Thymus (tissue), 14 donors: ENCODE measurements at places on chromosomes 5 and 9.

GRCh38 chr9:79686381-79687130 is 114.8 kb downstream of the TLE4 start:
- no peak for DNase-seq

GRCh38 chr9:19479874-19480273 is 71.1 kb downstream of the ACER2 start:
- DNase-seq, result no peak

DNA sequence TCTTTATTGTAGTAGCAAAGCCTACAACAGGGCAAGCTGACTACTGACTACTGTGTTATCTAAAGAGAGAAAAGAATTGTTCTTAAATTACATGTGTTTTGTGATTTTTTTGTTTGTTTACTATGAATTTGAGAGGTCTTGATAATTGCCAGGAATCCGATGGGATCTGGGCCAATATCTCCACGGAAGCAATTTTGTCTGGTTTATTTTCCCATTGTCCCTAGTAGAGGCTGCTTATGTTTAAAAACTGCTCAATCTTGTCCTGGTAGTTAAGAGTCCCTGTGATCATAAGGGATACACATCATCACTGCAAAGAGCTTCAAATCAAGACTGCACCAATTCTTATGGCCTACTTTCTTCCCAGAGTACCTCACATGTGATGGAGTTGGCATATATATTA is 94.4 kb downstream of the GLDC start:
- DNase-seq, result no peak

- peak; percentile 82 for DNase-seq
Observed at GRCh38 chr9:129320575-129321285, 142.7 kb upstream of the IER5L start.

GRCh38 chr5:142641711-142642110 is 44.2 kb downstream of the FGF1 start:
- DNase-seq, result no peak

GRCh38 chr5:134146651-134147518 is 29.9 kb downstream of the SKP1 start:
- no peak for DNase-seq

DNA sequence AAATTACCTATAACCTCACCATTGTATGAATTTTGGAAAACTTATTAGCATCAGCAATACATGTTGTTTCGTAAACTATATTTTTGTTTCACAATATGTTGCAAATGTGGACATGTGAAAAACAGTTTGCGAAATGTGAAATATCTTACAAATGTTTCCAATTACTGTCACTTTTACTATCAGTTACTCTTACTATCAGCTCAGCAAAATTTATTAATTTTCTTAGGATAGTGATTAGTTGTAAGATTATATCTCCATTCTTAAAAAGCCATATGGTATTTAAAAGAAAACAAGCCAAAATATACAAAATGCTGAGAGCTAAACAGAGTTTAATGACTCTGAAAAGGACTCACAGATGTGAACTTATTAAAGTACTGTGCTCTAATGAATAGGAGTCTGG is 111.9 kb upstream of the LPAR1 start:
- DNase-seq, result no peak

DNA sequence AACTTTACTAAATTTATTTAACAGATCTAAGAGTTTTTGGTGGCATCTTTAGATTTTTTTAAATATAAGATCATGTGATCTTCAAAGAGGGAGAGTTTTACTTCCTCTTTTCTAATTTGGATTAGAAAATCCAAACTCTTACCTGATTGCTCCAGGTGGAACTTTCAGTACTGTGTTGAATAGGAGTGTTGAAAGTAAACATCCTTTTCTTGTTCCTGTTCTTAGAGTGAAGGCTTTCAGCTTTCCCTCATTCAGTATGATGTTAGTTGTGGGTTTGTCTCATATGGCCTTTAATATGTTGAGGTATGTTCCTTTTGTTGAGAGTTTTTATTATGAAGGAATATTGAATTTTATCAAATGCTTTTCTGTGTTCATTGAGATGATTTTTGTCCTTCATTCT is 650.0 kb upstream of the SGCD start:
- DNase-seq, result no peak

DNA sequence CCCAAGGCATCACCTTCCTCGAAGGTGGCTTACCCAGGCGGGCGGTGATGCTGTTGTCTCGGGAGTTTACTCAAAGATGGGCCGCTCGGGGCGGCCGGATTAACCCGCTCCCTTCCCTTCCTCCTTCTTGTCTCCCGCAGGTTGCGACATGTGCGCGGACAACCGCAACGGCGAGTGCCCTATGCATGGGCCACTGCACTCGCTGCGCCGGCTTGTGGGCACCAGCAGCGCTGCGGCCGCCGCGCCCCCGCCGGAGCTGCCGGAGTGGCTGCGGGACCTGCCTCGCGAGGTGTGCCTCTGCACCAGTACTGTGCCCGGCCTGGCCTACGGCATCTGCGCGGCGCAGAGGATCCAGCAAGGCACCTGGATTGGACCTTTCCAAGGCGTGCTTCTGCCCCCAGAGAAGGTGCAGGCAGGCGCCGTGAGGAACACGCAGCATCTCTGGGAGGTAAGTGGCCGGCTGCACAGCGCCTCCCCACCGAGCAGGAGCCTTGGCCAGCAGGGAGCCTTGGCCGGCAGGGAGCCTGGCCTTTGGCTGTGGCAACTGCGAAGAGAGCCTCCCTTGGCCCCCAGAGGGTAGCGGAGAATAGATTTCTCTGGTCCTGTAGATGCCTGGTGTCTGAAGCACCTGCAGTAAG is 10.6 kb downstream of the PRDM6 start:
- DNase-seq, result no peak

DNA sequence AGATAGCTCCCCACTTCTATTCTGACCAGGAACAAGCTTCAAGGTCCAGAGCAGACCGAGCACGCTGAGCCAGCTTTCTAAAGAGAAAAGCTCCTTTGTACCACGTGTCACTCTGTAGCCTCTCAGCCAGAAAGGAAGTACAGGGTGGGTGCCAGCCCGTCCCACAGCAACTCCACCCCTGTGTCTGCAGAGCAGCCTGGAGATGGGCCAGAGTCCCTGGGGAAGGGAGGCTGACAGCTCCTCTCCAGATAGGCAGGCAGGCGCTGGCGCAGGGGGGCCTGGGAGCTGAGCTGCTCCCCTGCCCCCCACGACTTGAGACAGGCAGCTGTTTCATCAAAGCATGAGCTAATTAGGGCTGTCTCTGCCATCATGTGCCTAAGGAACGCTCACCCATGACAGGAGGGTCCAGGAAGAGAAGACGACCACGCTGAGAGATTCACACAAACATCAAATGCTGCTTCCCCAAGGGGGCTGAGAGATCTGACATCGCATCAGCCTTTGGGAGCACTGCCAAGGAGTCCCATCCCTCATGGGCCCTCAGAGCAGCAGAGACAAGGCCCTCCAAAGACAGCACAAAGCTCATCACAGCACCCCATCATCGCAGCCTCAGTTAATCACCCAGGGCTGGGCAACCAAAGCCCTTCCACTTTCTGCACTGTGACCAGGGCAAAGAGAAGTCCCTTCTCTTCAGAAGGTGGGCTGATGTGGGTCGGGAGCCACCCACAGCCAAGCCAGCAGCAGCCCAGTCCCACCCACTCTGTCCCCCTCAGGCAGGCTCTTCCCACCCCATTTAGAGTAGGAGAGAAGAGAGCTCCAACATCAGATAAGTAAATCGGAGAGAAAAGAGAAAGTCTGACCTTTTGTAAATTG is 78.5 kb upstream of the LRRTM2 start:
- peak; percentile 23 for DNase-seq

- no peak for DNase-seq
Observed at GRCh38 chr9:124423155-124423554, 7.9 kb upstream of the PSMB7 start.
